Cortex of kidney (tissue), 1 donor: ENCODE measurements at places on chromosomes 7 and 10.

- DNase-seq: no peak
Observed at GRCh38 chr7:111027396-111027795, 63.5 kb upstream of the LRRN3 start.

DNA sequence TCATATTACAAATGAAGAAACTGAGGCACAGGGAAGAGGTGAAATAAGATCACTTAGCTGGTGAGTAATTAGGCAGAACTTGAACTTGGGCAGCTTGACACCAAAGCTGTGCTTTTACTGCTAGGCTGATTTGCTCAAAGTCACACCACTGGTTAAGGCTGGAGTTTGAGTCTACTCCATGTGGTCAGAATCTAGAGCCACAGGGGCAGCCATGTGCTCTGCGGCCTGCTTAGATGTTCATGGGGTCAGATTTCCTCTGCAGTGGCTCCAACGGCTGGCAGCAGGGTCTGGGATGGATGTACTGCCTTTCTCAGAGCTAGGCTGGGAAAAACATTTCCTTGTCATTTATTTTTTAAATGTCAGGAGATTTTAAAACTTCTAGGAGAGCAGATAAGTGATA lies 417.5 kb downstream of the KCNMA1 start:
- no peak for DNase-seq

GRCh38 chr10:72011016-72011415 lies 46.8 kb downstream of the CHST3 start:
- no peak for DNase-seq

DNA sequence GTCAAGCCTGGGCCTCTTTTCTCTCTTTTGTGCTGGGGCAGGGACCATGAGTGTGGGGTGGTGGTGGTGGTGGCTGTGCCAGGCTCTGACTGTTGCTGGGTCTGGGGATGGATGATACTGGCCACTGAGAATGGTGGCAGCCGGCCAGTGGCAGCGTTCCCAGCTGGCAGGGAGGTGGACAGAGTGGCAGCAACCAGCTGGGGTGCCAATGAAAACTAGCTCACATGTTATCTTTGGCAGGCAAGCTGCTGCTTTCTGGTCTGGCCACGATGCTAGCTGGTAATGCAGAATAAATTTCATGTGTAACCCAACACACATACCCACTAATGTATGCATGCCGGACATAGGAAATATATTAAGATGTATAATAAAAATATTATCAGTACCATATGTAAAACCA lies 95.0 kb upstream of the SLC26A5 start:
- no peak for DNase-seq

DNA sequence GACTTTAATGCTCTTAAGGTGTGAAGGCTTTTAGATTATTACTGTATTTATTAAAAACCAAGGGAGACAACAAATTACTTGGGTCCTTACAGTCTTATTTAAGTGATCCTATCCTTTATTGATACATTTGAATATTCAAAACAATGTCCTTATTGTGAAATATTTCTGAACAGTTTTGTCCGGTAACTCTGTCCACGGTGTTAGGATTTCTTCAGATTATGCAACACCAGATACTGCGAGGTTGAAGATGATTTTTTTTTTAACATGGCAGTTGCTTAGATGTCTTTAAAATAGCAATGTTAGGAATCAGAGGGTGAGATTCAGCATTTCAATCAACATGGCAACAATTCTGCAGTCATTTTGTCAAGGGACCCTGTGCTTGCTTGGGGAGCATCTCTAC lies 176.5 kb downstream of the CSTF2T start:
- DNase-seq: no peak

GRCh38 chr10:80356989-80357850 lies 639 bp downstream of the DYDC2 start:
- no peak for DNase-seq

DNA sequence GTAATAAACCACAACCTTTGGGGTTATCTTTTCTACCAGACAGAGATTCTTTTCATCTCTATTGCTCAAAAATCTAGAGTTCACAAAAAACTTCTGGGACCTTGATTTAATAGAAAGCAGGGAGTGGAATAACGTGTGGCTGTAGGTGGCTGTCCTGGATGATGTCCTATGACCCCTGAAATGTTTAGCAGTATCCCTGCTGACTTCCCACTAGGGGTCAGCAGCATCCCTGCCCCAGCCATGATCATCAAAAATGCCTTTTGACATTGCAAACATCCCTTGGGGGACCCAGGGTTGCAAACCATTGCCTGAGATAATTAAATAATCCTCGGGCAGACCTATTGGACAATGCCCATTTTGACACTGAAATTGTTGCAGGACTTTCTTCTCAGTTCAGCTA lies 177.1 kb downstream of the USP6NL start:
- DNase-seq: no peak

DNA sequence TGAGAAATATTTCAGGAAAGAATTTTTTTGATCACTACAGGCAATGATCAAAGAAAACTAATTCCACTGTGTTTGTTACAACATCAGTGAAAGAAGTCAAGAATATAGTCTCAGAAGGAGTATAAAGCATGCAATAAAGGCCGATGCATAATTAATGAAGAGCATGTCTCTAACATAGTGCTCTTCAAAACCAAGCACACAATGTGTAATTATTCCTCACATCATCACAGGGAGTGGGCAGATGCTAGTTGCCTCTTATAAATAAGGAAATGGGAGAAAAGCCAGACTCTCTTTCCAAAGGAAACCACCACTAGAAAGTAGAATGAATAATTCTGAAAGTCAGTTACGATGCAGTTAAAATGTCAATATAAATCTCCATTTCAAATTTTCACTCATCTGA lies 220.1 kb downstream of the TEX36 start:
- DNase-seq: no peak

GRCh38 chr7:98281757-98282606 lies 496 bp downstream of the BRI3 start:
- DNase-seq: no peak

DNA sequence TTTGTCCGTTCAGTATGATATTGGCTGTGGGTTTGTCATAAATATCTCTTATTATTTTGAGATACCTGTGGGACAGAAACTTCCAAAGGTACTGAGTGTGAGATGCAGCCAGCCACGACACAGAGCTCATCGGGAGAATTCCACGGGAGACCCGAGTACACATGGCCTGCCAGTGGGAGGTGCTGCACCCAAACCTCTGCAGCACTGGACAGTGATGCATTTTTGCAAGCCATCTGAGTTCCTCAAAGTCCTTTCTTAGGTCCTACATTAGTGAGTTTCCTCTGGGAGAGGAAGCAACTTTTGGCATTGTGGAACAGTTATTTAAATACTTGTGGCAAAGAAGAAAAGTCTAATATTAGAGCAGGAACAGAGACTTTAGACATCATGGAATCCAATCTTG lies 77.5 kb downstream of the ARID5B start:
- DNase-seq: no peak

GRCh38 chr10:3852147-3852904 lies 67.3 kb upstream of the KLF6 start:
- no peak for DNase-seq
